ENCODE measurements at places on chromosomes 5 and 9. TPM values are rescaled to one million over a fixed set of nuclear protein-coding genes. Genes with fewer than 3 reads are reported as not detected.
A peak's percentile ranks its signal among the peaks of the same experiment; 100 is the strongest.

GRCh38 chr5:131021646-131022045 is 143.4 kb downstream of the HINT1 start:
- H3K27me3 ChIP-seq, result peaks cover 5% of the 10 kb centered on the region
- no peak overlapping the region for H3K4me3 ChIP-seq
- DNase-seq, result no peak
- no peak overlapping the region for H3K27ac ChIP-seq

DNA sequence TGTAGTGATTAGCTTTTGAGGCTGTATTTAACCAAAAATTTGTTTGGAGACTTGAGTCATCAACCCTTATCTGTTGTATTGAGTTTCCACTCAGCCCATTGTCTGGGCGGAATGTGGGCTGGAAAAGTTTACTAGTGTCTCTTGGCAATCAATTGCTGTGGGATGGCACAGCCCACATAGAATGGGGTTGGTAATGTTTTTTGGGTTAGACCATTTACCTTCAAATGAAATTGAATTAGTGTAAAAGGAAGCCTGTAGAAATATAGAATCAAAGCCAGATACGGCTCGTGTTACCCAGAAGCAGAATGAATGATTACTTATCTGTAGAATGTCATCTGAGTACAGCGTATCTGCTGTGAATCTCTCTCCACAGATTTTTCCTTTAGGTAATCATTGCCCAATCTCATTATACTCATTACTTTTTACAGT is 142.9 kb downstream of the AOPEP start:
- no peaks in the 10 kb centered on the region for H3K27me3 ChIP-seq
- no peak overlapping the region for H3K4me3 ChIP-seq
- no peaks in the 10 kb centered on the region for H3K36me3 ChIP-seq

- no peaks in the 10 kb centered on the region for H3K27me3 ChIP-seq
- no peak overlapping the region for H3K4me3 ChIP-seq
- peaks cover 11% of the 10 kb centered on the region for H3K4me1 ChIP-seq
These were observed 61.2 kb upstream of the JAK2 start for GRCh38 chr9:4923580-4924544.

- no peak overlapping the region for H3K27ac ChIP-seq
- H3K27me3 ChIP-seq, result no peaks in the 10 kb centered on the region
- DNase-seq, result no peak
- H3K4me3 ChIP-seq, result no peak overlapping the region
- H3K36me3 ChIP-seq, result peaks cover 5% of the 10 kb centered on the region
These were observed 40.1 kb downstream of the PCDHGC5 start for GRCh38 chr5:141529002-141529401.

Gene NR5A1
- total RNA-seq, result not detected

DNA sequence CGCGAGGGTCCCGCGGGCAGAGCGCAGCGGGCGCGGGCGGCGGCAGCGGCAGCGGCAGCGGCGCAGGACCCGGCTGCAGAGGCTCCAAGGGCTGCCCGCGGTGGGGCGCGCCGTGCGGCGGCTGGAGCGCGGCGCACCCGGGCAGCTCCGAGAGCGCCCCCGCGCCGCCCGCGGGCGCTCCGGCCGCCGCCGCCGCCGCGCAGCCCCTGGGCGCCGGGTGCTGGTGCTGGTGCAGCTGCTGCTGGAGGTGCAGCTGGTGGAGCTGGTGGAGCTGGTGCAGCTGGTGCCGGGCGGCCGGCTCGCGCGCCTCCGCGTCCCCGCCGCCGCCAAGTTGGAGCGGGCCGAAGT is 644 bp downstream of the IER5L start:
- DNase-seq, result peak; percentile 65
- no peak overlapping the region for H3K4me3 ChIP-seq
- peaks cover 19% of the 10 kb centered on the region for H3K27me3 ChIP-seq
- H3K4me1 ChIP-seq, result peaks cover 23% of the 10 kb centered on the region
- H3K27ac ChIP-seq, result no peak overlapping the region

DNA sequence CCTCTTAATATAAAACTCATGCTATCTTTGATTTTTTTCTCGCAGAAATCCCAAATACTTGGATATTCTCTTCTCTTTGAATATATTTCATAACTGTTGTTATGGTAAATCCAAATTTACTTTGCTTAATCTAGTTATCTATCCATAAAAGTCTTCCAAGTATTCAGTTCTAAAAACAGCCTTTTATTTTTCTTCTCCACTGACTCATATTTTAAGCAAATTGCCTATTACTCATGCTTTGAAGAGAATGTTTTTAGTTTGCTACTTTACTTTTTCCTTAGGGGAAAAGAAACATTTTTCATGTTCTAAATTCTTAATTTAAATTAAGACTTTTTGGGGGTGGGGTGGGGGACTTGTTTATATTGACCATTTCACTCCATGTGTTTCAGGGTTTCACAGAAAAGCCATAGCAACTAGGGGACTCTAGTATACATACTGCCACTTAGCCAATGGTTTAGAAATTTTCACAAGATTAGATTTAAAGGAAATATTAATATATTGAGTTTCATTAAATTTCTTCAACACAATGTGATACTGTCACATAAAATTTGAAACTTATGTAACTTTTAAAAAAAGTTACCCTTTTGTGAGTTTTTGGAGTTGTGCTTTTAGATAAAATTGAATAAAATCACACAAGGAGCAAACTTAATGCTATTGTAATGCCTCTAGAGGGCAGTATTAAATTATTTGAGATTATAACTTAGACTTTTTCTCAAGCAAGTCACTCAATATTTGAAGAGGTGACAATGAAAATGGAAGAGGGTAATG is 545.8 kb upstream of the ARRDC3 start:
- H3K27ac ChIP-seq, result no peak overlapping the region
- DNase-seq, result no peak
- no peaks in the 10 kb centered on the region for H3K36me3 ChIP-seq
- no peaks in the 10 kb centered on the region for H3K4me1 ChIP-seq

Gene ZCCHC9
- 24.0 TPM for total RNA-seq

Gene SLC24A2
- total RNA-seq, result not detected

- no peaks in the 10 kb centered on the region for H3K27me3 ChIP-seq
- no peak overlapping the region for H3K4me3 ChIP-seq
- H3K4me1 ChIP-seq, result peaks cover 7% of the 10 kb centered on the region
- DNase-seq, result no peak
These were observed 227.6 kb upstream of the DMRT1 start for GRCh38 chr9:613771-614347.

GRCh38 chr9:8251566-8251965 is 452.0 kb upstream of the DMAC1 start:
- no peak overlapping the region for H3K4me3 ChIP-seq
- H3K4me1 ChIP-seq, result no peaks in the 10 kb centered on the region
- no peaks in the 10 kb centered on the region for H3K36me3 ChIP-seq
- DNase-seq, result no peak

Gene SLC6A3
- 1.4 TPM for total RNA-seq

Gene RMRP
- 8,247 TPM for total RNA-seq

- H3K4me1 ChIP-seq, result no peaks in the 10 kb centered on the region
- H3K36me3 ChIP-seq, result no peaks in the 10 kb centered on the region
- DNase-seq, result no peak
- no peak overlapping the region for H3K27ac ChIP-seq
- no peaks in the 10 kb centered on the region for H3K27me3 ChIP-seq
- no peak overlapping the region for H3K4me3 ChIP-seq
These were observed 458.9 kb upstream of the C9orf72 start for GRCh38 chr9:28032268-28032590.

Gene ARID3C
- total RNA-seq, result not detected

DNA sequence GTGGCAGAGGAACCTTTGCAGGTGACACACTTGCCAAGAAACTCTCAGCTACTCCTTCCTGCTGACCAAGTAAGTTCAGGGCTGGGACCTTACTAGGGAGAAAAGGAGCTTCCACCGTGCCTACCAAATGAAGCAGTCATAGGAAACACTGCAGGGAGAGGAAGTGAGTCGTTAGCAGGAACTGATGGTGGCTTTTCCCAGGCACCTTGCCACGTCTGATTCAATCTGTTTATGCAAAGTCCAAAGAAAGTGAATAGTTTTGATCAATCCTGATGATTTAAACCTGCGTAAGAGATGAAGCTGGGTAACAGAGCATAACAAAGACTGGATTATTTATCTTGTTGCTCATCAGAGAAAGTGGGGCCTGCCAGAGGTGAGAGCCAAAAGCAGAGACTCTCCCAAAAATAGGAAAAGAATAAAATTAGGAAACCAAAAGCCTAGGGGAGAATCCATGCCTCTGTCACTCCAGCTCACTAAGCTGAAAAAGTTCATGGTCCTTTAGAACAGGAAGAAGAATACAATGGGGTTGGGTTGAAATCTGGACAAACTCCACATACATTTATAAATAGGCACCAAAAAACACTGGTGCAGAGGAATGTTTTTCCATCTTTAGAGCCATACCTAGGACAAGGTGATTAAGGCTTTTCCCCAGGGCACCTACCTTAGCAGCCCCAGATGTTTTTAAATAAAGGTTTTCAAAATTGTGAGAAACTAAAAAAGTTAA is 9.3 kb upstream of the PFDN1 start:
- no peak for DNase-seq
- H3K27me3 ChIP-seq, result peaks cover 5% of the 10 kb centered on the region
- H3K27ac ChIP-seq, result no peak overlapping the region
- H3K36me3 ChIP-seq, result no peaks in the 10 kb centered on the region
- no peaks in the 10 kb centered on the region for H3K4me1 ChIP-seq
- no peak overlapping the region for H3K4me3 ChIP-seq

DNA sequence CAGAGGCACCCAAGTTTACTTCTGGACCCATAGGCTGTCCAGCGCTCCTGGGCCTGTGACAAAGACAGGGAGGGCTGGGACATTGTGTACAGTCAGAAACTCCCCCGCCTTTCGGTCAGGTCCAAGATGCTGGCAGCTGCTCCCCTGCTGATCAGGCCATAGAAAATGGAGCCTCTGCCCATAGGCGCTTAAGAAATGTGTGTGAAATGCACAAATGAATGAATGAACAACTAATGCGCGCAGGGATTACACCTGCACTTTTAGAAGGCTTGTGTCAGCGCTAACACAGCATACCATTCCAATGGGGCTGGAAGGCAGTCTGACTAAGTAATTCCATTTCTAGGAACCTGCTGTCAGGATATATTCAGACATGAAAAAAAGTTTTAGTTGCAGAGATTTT is 16.3 kb downstream of the PTPN3 start:
- no peak for DNase-seq
- no peak overlapping the region for H3K27ac ChIP-seq
- peaks cover 27% of the 10 kb centered on the region for H3K27me3 ChIP-seq
- no peaks in the 10 kb centered on the region for H3K36me3 ChIP-seq
- H3K4me3 ChIP-seq, result no peak overlapping the region

DNA sequence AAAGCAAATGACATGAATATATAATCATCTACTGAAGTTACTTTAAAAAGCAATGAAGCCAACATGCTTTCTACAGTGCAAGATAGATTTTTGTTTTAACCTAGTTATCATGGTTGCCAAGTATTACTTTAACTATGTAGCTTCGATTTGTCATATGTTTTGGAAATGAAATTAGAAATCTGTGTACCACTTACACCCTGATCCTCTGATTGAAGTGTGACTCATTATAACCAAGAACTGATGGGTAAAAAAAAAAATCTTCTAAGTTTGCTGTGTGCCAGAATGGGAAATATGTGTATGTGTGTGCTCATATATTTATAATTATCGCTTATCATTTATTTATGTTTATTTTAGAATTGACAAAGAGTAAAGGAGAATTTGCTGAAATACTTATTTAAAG is 9.1 kb upstream of the CDC42SE2 start:
- no peak overlapping the region for H3K27ac ChIP-seq
- H3K4me1 ChIP-seq, result peaks cover 85% of the 10 kb centered on the region
- peaks cover 16% of the 10 kb centered on the region for H3K36me3 ChIP-seq
- no peak overlapping the region for H3K4me3 ChIP-seq

Gene MRPS30
- total RNA-seq, result 41.8 TPM

- no peaks in the 10 kb centered on the region for H3K27me3 ChIP-seq
- no peak overlapping the region for H3K27ac ChIP-seq
- H3K36me3 ChIP-seq, result no peaks in the 10 kb centered on the region
- H3K4me1 ChIP-seq, result no peaks in the 10 kb centered on the region
- no peak overlapping the region for H3K4me3 ChIP-seq
- no peak for DNase-seq
These were observed 313.9 kb upstream of the TRPC7 start for GRCh38 chr5:136679233-136679632.

GRCh38 chr5:174741352-174741751 is 17.0 kb downstream of the MSX2 start:
- DNase-seq, result no peak
- no peaks in the 10 kb centered on the region for H3K4me1 ChIP-seq
- H3K27ac ChIP-seq, result no peak overlapping the region
- H3K4me3 ChIP-seq, result no peak overlapping the region
- H3K27me3 ChIP-seq, result peaks cover 15% of the 10 kb centered on the region

- H3K27ac ChIP-seq, result no peak overlapping the region
- DNase-seq, result no peak
- H3K4me3 ChIP-seq, result no peak overlapping the region
- H3K4me1 ChIP-seq, result peaks cover 6% of the 10 kb centered on the region
These were observed 49.4 kb upstream of the EBF1 start for GRCh38 chr5:159149085-159149484.

DNA sequence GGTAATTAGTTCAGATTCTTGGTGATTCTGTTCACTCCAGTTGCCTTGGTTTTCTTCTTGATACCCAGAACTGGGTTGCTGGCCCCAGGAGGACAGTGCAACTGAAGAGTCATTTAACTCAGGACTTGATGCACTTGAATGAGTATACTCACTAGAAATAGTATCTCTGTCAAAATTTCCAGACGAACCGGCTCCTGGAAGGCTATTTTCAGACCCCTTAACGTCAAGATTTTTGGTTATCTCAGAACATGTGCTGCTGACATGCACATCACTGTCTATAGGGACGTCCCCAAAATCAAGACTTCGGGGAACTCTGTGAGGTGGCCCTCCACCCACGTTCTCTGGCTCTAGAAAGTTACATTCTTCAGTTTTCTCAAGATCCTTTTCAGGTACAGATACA is 56.7 kb upstream of the PCA3 start:
- H3K4me1 ChIP-seq, result peaks cover 6% of the 10 kb centered on the region
- H3K36me3 ChIP-seq, result no peaks in the 10 kb centered on the region
- no peak overlapping the region for H3K27ac ChIP-seq
- no peak overlapping the region for H3K4me3 ChIP-seq
- peaks cover 26% of the 10 kb centered on the region for H3K27me3 ChIP-seq

DNA sequence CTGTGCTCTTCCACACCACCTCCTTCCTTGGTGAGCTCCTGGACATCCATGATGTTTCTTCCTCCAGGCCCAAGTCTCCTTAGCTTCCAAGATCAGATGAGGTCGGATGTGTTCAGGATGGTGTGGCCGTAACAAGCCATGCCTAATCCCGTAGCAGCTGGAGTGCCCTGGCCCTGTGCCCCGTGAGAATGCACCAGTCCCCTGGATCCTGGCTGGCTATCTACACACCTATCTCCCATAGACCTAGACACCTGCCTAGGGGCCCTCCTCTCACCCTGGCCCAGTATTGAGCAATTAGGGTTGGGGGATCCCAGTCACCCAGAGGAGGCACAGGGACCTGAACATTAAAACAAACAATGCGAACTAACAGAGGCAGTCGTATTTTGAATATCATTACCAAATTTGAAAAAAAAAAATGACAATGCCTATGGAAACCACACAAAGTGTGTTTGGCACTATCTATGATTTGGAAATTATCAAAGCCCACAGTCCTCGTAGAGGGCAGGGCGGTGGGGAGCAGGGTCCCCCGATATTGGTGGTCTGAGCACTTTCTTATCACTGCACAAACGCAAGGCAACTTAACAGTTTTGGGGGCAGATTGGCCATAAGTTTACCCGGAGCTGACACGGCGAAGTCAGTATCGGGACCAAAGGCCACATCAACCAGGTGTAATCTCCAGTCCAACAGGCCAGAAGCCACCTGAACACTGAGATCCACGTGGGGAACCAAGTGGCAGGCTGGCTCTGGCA is 13.2 kb downstream of the ENG start:
- no peak overlapping the region for H3K4me3 ChIP-seq
- H3K27me3 ChIP-seq, result no peaks in the 10 kb centered on the region
- peaks cover 11% of the 10 kb centered on the region for H3K36me3 ChIP-seq
- DNase-seq, result no peak
- no peak overlapping the region for H3K27ac ChIP-seq
- H3K4me1 ChIP-seq, result peaks cover 6% of the 10 kb centered on the region

Gene ASB6
- total RNA-seq, result 20.1 TPM

Gene PCDHGA1
- total RNA-seq, result 0.20 TPM

Measured in activated B cell treated with CpG ODN at 0.5 μM for 24 hours (primary cell).